ENCODE measurements at places on chromosomes 1 and 21.

DNA sequence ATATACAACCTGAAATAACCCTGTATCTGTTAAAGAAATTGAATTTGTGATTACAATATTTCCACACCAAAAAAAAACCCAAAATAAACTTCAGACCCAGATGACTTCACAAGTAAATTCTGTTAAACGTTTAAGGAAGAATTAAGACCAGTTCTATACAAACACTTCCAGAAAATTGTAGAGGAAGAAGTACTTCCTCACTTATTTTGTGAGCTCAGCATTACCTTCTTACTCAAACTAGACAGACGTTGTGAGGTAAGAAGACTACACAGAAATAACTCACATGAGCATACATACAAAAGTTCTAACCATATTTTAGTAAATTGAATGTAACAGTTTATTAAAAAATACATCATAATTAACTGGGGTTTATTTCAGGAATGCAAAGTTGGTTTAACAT lies 18.8 kb downstream of the RALGPS2 start:
- no peak for DNase-seq

DNA sequence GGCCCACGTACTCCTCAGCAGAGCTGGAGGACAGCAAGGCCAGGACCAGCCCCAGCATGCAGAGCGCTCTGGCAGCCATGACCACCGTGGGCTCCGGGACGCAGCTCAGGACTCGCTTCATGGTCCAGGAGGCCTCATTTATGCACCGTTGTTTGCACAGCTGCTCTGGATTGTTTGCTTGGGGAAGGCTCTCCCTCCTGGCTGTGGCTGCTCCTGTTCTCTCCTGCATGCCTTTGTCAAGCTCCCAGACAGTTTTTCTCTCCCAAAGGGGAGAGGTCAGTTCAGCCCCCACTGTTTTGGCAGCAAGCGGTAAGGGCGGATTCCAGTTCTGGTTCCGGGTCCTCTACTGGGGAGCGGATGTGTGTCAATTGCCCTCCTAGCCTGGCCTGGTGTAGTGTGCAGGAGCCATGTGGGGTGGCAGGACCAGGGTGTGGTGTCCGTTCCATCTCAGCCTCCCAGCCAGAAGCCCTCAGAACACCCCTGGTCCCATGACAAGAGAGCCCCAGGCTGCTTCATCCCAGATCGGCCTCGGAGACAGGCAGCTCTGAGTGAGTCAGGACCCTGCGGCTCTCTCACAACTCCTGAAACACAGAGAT lies at the start of gene TFF3:
TFF3 (minus strand) TSS at position 114 of the 596 bp plus-strand sequence; CDS start at position 79, 35 bp downstream.
- DNase-seq = no peak

GRCh38 chr1:30743584-30744059 lies 14.0 kb downstream of the LAPTM5 start:
- peak; percentile 84 for DNase-seq

DNA sequence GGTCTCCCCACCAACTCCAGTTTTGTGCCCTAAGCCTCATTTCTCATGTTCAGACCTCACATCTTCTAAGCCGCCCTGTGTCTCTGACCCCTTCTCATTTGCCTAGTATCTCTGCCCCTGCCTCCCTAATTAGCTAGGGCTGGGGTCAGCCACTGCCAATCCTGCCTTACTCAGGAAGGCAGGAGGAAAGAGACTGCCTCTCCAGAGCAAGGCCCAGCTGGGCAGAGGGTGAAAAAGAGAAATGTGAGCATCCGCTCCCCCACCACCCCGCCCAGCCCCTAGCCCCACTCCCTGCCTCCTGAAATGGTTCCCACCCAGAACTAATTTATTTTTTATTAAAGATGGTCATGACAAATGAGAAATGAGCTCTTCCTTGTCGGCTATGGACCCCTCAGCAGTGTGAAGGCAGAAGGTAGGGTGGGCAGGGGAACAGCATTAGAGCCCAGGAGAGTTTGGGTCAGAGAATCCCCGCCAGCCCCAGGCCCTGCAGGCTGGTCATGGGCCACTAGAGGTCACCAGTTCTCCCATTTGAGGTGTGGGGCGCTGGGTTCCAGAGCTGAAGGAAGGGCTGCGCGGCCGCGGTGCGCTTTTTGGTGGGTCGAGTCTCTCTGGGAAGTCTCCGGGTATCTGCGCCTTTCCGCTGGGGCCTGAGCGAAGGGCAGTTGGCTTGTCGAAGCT lies 11.5 kb downstream of the ADAMTSL4 start:
- DNase-seq = peak; percentile 71

All from CD4-positive, alpha-beta memory T cell (primary cell).